ENCODE measurements at places on chromosomes 16 and 17. TPM values are rescaled to one million over a fixed set of nuclear protein-coding genes. Genes with fewer than 3 reads are reported as not detected.

TBC1D3G gene
- total RNA-seq = not detected

SEC14L5 gene
- total RNA-seq = 0.30 TPM

DNAI2 gene
- total RNA-seq = not detected

FMNL1 gene
- 0.33 TPM for total RNA-seq

SLX4 gene
- 4.9 TPM for total RNA-seq

CYGB gene
- total RNA-seq = 24.4 TPM
